Motor neuron (in vitro differentiated cells): ENCODE measurements at places on chromosomes 5 and 9. TPM values are rescaled to one million over a fixed set of nuclear protein-coding genes. Genes with fewer than 3 reads are reported as not detected.

DBH gene
- 0.31 TPM in 1 of 2 replicates, not detected in the other for total RNA-seq

FOXD4L3 gene
- total RNA-seq: 0.14 TPM in 1 of 2 replicates, not detected in the other

ARHGEF37 gene
- 1.6 and 1.7 TPM in 2 replicates for total RNA-seq

- no peak for ATAC-seq
Measured at GRCh38 chr5:180135128-180135955, 63.8 kb upstream of the RNF130 start.
